Stimulated activated CD4-positive, alpha-beta T cell treated with anti-CD3 and anti-CD28 coated beads, Interleukin-1b, Interleukin-23, amount 100 ng/mL, for 1 hour (primary cell): ENCODE measurements at places on chromosomes 4 and X.

- DNase-seq, result no peak
These were observed 132.7 kb downstream of the ARHGAP24 start for GRCh38 chr4:85607624-85608023.

GRCh38 chr4:4572821-4573220 is 31.0 kb upstream of the STX18 start:
- no peak for DNase-seq

DNA sequence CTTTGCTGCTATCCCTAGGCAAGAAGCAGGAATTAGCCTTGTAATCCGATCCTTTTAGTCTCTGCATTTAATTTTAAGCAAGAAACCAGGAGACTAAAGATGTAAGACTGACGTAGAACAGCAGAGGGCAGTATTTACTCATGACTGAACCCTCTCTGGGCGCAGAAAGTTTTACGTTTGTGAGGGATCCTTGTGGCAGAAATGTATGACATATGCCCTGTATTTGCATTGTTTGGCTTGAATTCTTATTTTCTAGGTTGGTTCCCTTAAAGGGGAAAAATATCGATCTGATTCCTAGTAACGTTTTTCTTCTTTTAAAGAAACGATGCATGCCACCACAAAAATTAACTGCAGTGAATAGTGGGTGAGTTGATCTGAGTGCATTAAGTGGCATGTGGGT is 1.3 kb upstream of the FAT4 start:
- no peak for DNase-seq

GRCh38 chr4:54687887-54688841 is 30.4 kb downstream of the KIT start:
- DNase-seq, result no peak

- DNase-seq, result no peak
These were observed 74.4 kb downstream of the RTL5 start for GRCh38 chrX:72057331-72057730.

DNA sequence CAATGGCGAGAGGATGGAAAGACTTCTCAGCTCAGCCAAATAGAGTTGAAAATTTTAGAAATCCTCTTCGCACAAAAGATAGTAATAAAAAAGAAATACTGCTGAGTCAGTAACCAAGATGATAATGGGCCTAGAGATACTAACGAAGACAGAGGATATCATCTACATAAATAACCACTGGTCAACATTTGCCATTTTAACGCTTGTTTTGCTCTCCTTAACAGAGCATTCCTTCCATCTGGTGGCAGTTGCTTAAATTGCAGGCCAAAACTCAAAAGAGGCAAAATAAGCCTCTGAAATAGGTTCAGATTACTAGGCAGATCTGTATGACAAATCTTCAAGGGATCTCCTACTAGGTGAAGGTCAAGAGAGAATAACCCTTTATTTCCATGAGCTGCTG is 51.7 kb upstream of the MCF2 start:
- DNase-seq, result no peak

- DNase-seq, result no peak
These were observed 125.3 kb upstream of the IL15 start for GRCh38 chr4:141511055-141511454.

DNA sequence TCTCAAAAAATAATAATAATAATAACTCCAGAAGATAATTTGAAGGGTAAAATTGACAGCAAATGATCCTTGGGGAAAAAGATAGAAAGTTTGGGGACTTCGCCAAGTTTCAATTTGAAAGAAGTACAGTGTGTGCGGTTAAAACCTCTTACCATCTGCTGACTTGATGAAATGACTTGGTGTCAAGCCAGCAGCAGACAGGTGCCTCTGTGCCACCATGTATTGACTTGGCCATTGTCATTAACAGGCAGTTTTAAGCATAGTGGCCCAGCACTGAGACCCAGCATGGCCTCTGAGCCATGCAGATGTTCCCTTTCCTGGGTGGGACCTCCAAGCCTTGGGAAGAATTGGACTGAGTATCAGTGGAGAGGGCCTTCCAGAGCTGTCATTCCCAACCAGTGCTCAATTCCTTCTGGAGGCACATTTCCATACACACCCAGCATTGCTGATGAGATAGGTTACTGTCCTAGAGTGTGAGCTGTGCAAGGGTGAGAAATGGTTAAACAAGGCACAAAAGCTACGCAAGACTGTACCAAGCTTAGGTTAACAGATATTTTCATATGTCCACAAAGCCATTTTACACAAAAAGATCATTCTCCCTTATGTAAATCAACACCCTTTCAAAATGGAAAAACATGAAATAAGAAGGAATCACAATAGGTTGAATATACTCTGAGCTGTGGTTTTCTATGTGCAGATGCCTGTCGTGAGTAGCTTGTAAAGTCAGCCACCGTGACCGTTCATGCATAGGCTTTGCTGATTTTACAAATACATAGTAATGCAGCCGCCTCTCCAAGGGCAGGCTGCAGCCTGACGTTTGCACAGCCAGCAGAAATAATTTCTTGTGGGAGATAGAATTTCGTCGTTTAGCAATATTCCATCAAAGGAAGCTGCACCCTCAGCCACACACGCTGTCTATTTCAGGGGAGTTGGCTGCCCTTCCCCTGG is 59.4 kb upstream of the FBXW7 start:
- no peak for DNase-seq

DNA sequence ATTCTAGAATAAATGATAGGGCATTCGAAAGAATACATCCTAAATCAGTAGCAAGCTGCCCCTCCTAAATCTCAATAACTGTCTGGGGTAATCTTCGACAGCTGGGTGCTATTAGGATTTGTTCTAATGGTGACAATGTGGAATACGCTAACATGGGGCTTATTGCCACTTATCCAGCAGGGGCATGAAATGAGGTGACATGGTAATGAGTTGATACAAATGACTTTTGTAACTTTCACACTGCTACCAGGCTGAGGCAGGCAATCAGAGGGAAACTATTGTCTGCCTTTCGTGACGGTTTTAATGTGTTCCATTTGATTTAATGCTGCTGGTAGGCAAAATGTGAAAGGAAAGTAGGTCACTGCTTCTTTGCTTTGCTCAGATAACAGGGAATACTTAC is 1047.4 kb upstream of the PABPC4L start:
- no peak for DNase-seq

DNA sequence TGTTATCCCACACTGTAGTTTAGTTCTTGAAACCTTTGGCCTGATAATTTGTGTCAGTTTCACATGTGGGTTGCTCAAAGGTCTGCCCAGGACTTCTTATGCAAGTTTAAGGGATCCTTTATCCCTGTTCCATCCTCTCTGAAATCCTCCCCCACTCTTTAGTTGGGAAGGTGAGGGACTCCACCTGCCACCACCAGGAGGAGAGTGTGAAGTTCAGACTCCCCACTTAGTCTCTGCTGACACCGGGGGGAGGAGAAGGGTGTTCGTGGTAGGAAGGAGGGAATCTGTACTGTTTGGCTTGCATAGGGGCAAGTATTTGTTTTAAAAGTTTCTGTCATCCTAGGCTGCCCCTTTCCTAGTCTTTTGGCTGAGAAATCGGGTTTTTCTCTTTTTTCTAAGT is 211.8 kb downstream of the PPP4R3C start:
- no peak for DNase-seq

- DNase-seq, result no peak
These were observed 169.8 kb upstream of the GALNT7 start for GRCh38 chr4:172998527-172999469.

DNA sequence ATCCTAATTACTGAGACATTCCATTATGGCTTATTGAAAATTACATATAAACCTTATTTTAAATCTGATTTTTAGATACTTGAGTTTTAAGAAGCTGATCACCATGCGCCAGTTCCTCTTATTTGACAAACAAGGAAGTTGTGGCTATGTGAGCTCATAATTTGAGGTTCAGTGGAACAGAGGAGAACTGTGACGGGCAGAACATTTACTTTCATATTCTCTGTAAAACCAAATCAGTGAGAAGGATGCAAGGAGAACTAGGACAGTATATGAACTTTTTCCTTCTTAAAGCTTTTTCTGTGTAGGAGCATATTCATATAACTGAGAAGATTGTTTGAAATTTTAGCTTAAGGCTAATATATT is 25.3 kb downstream of the STIM2 start:
- no peak for DNase-seq

DNA sequence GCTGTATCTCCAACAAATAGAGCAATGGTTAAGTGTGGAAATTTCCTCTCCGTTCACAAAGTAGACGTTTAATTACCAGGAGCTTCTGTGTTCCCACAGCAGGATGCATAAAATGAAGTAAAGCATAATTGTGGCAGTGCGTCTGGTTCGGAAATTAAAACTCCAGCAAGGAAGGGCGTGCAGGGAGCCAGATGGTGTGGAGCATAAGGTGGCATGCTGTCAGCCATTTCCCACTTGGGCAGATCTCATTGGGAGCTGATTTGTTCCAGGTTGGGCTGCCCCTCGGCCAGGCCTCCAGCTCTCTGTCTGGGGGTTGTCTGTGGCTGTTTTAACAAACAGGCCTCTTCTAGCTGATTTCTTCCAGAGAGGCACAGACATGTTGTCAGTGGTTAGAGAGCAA is 182.1 kb upstream of the CLNK start:
- no peak for DNase-seq

DNA sequence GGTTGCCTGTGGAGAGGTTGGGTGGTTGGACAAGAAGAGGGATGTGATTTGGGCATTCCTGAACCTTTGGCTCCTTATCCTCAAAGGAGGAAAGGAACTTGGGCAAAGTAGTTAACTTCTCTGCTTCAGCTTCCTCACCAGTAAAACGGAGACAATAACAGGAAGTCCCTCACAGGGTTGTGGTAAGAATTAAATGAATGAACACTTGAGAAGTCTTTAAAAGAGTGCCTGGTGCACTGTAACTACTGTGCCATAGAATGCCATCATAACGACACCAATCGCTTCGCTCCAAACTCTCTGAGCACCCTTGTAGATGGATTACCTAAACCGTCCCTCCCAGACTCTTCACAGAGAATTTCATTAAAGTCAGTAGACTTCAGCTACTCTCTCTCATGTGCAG is 10.5 kb downstream of the ZCCHC18 start:
- DNase-seq, result no peak

DNA sequence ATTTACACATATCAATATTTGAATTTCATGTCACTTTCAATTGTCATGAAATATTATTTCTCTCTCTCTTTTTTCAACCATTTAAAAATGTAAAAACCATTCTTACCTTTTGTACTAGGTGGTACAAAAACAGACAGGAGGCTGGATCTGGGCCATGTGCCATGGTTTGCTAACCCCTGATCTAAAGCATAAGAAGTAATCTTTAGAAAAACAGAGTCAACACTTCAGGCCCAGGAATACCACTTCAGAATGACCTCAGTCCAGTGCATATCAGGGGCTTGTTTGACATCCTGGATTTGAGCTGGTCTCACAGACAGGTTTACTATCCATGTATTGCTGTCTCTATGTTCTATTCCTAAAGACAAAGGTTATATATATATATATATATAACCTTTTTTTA is 102.5 kb downstream of the DCHS2 start:
- no peak for DNase-seq

DNA sequence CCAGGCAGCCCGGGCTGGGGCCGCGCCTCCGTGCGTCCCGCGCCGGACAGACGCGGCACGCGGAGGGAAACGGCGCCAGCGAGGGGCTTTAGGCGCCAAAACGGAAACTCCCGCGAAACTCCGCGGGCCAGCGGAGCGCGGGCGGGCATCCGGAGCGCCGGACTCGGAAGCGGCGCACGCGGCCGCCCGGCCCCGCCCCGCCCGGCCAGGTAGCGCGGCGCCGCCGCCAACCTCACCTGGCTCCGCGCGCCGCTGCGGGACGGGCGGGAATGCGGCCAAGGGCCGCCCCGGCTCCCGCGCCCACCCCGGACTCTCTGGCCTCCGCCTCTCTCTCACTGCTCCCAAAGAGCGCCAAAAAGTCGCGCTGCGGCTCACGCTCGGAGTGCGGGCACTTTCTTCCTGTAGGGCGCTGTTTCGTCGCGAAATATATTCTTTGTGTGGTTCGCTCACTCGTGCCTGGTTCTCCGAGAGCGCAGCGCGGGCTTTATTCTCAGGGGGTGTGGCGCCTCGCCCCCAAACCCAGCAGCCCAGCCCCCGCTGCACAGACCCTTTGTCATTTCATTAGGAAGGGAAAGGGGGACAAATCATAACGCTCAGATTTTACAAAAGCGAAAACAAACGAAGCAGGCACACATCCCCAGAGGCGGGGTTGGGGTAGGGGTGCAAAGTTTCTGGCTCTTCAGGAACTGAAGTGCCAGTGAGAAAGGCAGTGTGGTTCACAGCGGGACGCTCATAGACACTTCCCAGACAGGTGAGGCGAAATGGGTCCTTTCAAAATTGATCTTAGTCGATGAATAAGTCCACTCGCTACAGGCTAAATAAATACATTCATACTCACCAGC is 961 bp upstream of the MBNL3 start:
- DNase-seq, result no peak

GRCh38 chrX:35699642-35700041 is 98.5 kb upstream of the MAGEB16 start:
- no peak for DNase-seq

- no peak for DNase-seq
These were observed 404.5 kb downstream of the BCOR start for GRCh38 chrX:39693298-39693697.
